ENCODE measurements at places on chromosomes 13 and 19. TPM values are rescaled to one million over a fixed set of nuclear protein-coding genes. Genes with fewer than 3 reads are reported as not detected.

The NLRP7 gene
- total RNA-seq: not detected

The DHDH gene
- total RNA-seq: 0.62 TPM

The IFNL3 gene
- total RNA-seq: not detected

The STARD13 gene
- total RNA-seq: 6.0 TPM

The KLK3 gene
- not detected for total RNA-seq

The NDFIP2 gene
- total RNA-seq: 19.2 TPM

The CALR3 gene
- total RNA-seq: not detected

The FTL gene
- 19,243 TPM for total RNA-seq

The ZNF493 gene
- 0.05 TPM for total RNA-seq

The SOX1 gene
- total RNA-seq: not detected

The PCP2 gene
- not detected for total RNA-seq

The F2RL3 gene
- not detected for total RNA-seq

The CD177 gene
- 0.09 TPM for total RNA-seq

The RNF225 gene
- total RNA-seq: 0.19 TPM

The NLRP5 gene
- total RNA-seq: 0.07 TPM

The CACNG6 gene
- total RNA-seq: 11.4 TPM

The LMTK3 gene
- total RNA-seq: 4.9 TPM

The SPRYD7 gene
- 10.5 TPM for total RNA-seq

The SHISA7 gene
- total RNA-seq: 0.02 TPM

The ONECUT3 gene
- total RNA-seq: not detected

The ZNF547 gene
- 1.0 TPM for total RNA-seq

The CCDC97 gene
- 46.1 TPM for total RNA-seq

The IGFL1 gene
- 1.5 TPM for total RNA-seq

The ZNF724 gene
- total RNA-seq: 0.72 TPM

The ZNF415 gene
- not detected for total RNA-seq

The PPP2R1A gene
- total RNA-seq: 207 TPM

The CXCL17 gene
- total RNA-seq: 0.08 TPM

The RGL3 gene
- total RNA-seq: 0.98 TPM

The FCHO1 gene
- total RNA-seq: 14.9 TPM

The TMEM38A gene
- 0.94 TPM for total RNA-seq
